Stimulated activated naive CD4-positive, alpha-beta T cell treated with Interleukin-2 at 50 U/mL for 16 hours (primary cell): ENCODE measurements at places on chromosomes 1 and 21.
A peak's percentile ranks its signal among the peaks of the same experiment; 100 is the strongest.

DNA sequence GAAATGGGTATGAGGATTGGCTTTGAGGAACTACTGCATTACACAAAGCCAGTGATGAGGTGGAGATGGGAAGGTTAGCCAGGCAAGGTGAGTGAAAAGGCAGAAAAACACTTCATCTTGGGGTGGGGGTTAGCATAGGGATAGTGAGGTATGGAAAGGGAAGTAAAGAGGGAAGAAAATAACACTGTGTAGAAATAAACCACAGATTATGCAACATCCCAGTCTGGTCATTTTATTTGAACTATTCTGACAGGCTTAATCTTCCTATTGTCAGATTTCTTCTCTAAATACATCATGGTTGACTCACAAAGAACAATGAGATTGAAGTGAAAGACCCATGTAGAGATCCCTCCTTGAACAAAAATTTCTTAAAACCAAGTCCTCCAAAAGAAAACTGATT, 640.2 kb downstream of the PTPRC start:
- no peak for DNase-seq

DNA sequence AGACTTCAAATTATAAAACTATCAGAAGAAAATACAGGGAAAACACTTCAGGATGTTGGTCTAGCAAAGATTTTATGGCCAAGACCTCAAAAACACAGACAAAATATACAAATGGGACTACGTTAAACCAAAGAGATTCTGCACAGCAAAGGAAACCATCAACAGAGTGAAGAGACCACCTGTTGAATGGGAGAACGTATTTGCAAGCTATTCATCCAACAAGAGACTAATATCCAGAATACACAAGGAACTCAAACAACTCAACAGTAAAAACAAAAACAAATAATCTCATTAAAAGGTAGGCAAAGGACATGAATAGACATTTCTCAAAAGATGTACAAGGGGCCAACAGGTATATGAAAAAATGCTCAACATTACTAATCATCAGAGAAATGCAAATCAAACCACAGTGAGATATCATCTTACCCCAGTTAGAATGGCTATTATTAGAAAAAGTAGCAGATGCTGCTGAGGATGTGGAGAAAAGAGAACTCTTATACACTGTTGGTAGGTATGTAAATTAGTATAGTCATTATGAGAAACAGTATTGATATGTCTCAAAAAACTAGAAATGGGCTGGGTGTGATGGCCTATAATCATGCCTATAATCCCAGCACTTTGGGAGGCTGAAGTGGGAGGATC, 112.6 kb downstream of the LRIG2 start:
- DNase-seq = no peak

- DNase-seq = no peak
These were observed 15.2 kb downstream of the CDCP2 start for GRCh38 chr1:54137534-54138061.

DNA sequence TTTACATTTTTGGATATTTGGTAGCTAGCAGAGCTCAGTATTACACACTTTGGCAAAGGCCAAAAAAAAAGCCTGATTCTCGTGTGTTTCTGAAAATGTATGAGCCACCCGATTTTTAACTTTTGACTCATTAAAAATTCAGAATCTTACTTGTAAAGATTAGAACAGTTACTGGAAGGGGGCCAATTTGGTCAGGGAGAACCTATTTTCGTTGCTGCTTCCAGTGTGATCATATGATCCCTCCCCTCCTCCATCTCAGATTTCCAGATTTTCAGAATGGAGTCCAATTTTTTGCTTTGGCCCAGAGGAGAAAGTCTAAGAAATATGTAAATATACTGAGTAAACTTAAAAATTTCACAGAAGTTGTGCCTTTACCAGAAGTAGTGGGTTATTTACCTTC, 3.2 kb upstream of the OR2AK2 start:
- DNase-seq = no peak

GRCh38 chr1:175252561-175252960, 60.0 kb upstream of the KIAA0040 start:
- no peak for DNase-seq

GRCh38 chr1:189463166-189463565, 1014.5 kb downstream of the BRINP3 start:
- no peak for DNase-seq

DNA sequence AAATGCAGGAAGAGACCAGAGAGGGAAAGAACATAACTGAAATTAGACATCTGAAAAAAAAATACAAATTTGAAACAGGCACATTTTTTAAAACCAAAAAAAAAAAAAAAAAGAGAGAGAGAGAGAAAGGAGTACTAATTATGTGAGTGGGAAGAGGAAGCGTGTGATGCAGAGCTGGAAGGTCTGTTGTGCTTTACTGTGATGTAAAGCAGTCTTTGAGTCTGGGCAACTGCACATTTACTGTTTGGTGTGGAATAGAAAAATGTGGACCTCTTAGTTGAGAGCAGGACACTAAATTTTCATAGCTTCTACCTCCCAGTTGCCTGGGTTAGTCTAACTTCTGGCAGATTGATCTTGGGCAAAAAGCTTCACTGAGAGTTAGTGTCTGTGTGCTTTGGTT, 16.5 kb downstream of the LHX9 start:
- DNase-seq = no peak

DNA sequence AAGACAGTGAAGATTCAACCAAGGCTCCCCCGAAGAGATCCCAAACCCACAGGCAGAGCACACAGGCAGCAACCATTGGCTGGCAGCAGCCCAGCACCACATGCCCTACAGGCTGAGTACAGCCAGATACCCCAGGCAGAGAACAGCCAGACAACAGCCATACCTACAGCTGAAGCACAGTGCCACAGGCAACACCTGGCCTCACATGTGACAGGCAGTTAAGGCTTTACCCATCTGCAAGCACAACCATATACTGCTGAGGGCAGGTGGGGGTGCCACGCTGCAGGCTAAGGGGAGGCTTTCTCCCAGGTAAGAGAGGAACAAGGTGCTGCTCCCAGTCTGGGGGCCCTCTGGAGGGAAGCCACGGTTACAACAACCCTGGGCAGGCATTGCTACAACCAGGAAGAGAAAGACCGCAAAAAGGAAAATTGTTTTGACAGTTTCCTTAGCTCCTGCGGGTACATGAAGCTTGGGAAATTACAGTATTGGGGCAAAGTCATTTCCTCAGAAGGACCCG, 12.3 kb downstream of the CHIT1 start:
- no peak for DNase-seq

DNA sequence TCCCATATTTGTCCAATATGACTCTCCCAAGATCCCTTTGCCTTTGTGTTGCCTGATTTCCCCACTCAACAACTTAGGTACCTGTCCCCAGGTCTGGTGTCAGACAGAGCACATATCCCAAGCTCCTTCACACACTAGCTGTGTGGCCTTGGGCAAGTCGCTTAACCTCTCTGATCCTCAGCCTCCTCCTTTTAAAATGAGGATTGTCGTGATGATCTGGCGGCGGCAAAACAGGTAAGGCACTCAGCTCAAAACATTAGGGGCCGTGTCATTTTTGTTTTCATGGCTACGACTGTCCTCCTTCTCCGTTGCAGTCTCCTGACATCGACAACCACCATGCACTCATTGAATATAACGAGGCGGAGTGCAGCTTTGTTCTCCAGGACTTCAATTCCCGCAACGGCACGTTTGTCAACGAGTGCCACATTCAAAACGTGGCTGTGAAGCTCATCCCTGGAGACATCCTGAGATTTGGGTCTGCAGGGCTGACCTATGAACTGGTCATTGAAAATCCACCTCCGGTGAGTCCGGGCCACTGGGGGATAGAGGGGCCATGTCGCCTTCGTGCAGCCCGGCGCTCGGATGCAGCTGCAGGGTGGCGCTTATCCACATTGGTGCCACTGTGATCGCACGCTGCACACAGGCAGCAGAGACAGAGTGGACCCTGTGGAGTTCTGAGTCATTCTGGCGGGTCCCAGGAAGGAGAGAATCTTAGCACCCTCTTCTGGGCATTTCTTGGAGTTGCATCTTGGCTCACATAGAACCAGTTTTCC, 25.2 kb downstream of the FHAD1 start:
- peak; percentile 9 for DNase-seq

- no peak for DNase-seq
These were observed 49.3 kb downstream of the ADAMTS1 start for GRCh38 chr21:26795866-26796329.

DNA sequence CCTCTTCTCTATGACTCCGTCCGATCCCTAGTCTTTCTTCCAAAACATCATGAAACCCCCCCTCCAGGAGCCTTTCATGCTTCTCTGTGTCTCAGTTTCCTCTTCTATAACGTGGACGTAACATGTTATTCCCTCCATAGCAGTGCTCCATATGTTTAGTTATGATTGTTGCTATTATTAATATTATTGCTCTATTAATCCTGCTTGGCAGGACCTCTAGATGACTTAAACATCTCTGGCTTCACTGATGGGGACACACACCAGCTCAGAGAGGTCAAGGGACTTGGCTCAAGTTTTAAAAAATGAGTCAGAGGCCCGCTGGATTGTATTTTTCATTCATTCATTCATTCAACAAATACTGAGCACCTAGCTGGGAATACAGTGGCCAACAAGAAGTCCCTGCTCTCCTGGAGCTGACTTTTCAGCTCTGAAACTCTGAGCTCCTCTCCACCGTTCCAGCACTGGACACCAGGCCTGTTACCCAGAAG, 404 bp upstream of the CPLANE2 start:
- no peak for DNase-seq

GRCh38 chr1:21491488-21492355, 17.5 kb upstream of the ALPL start:
- DNase-seq = no peak

DNA sequence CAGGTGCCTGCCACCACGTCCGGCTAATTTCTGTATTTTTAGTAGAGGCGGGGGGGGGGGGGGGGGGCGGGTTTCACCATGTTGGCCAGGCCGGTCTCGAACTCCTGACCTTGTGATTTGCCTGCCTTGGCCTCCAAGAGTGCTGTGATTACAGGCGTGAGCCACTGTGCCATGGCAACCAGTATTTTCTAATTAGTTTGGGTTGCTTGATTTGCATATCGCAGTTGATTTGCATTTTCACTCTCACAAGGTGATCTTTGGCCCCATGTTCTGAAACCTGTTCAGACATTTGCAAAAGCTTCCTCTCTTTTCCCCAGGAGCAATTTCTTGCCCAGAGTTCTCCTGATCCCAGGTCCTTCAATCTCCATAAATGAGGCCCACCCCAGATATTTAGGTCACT, 1.7 kb downstream of the TOR3A start:
- DNase-seq = no peak

GRCh38 chr1:188382851-188383250, 1554.1 kb downstream of the PLA2G4A start:
- DNase-seq = no peak

DNA sequence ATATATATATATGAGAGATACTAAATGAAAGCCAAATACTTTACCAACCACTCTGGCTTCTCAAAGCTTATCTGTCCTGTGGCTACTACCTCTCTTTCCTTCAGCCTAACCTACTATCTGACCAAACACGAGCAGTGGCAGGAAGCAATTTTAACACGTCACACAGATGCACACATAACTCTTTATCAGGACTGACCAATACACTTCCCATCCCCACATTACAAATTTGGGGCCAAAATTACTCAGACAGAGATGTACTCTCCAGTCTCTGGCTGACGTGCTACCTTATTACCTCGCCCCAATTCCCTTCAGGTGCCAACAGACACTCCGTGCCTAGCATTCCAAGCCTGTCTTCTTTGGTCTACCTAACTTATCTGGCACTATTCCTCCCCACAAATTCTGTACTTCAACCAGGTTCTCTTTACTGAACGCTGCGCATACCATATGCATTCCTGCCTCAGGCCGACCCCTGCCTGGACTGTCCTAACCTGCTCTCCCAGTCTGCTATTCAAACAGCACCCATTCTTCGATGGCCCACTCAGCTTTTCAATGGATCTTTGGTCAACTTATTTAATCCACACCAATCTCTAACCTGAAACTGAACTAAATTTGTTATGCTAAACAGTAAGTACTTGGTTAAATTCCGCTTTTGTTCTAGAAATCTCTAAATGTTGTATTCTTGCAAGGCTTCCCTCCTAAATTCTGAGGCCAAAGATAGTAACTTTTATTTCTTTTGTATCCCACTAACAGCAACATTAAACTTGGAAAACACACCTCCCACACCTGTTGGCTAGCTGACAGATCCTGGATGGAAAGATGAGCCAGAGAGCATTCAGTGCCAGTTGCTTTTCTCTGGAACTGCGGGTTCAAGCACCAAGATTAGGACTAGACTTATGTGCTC, 27.9 kb downstream of the RERE start:
- DNase-seq = no peak

GRCh38 chr1:47646676-47647075, 208.8 kb downstream of the FOXD2 start:
- no peak for DNase-seq

- no peak for DNase-seq
These were observed at the start of gene CLEC20A for GRCh38 chr1:178496410-178497135. Gene CLEC20A (minus strand): TSS chr1:178496964. CDS start chr1:178496939, 25 bp downstream.

GRCh38 chr21:28801906-28802305, 190.8 kb downstream of the LTN1 start:
- DNase-seq = no peak

- DNase-seq = no peak
These were observed 37.8 kb upstream of the DOCK7 start for GRCh38 chr1:62726011-62726442.

GRCh38 chr21:45248893-45249381, 38.8 kb downstream of the POFUT2 start:
- no peak for DNase-seq

- no peak for DNase-seq
These were observed 14.1 kb downstream of the NPPA start for GRCh38 chr1:11833497-11833896.

DNA sequence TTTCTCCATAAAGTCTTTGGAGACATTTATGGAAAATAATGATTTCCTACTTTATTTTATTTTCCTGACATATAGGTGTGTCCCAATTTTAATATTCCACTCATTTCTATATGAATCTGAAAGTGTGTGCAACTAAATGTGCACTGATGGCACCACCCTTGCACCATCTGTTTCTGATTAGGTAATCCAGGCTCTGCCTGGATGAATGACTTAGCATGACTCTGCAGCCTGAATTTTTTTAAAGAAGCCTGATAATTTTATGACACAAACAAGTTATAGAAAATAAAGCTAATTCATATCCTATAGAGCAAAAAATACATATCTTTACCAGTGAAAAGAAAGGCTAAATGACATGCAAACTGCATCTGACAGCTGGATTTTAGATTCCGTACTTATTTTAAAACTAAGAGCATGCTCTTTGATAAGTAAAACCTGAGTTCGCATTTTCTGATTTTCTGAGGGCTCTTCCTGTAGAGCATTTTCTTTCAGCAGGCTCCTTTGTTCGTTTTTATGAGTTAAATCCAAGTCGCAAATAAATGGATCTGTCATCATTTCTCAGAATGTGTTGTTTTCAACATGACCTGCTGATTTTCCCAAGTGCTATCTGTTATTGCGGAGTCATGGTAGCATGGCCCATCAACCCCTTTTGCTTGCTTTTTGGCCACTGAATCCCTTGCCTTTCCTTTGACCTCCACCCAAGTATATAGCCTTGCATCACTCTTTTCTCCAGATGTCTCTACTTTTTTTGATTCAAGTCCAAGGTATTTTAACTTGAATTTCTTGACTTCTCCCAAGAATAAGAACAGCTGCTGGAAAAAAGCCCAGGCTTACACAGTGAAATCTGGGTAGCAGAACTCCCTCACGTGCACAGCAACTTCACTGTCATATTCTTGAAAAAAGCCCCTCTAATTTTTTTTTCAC, 52.8 kb upstream of the LYPLAL1 start:
- DNase-seq = no peak
